ENCODE measurements at places on chromosomes 12 and 14.
A peak's percentile ranks its signal among the peaks of the same experiment; 100 is the strongest.

GRCh38 chr12:21428241-21428640 is 9.2 kb upstream of the PYROXD1 start:
- no peak for DNase-seq

GRCh38 chr12:113582521-113583218 is 111.0 kb upstream of the LHX5 start:
- DNase-seq, result no peak

- no peak for DNase-seq
Measured at GRCh38 chr12:94327809-94328208, 131.9 kb downstream of the CEP83 start.

GRCh38 chr12:105420659-105421240 is 90.3 kb downstream of the C12orf75 start:
- peak; percentile 40 for DNase-seq

GRCh38 chr12:122867691-122868461 is 28.0 kb downstream of the VPS37B start:
- DNase-seq, result no peak

DNA sequence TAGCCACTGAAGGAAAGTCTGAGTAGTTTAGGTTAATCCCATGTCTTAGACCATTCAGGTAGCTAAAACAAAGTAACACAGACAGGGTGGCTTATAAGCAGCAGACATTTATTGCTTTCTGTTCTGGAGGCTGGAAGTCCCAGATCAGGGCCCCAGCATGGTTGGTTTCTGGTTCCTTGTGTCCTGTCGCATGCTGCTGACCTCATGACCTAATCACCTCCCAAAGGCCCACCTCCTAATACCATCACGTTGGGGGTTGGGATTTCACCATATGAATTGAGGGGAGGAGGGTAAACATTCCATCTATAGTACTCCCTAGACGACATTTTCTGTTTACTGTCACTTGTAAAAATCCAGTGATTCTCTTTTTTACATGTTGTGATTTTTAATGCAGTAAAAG is 148.6 kb downstream of the FBXL14 start:
- no peak for DNase-seq

GRCh38 chr12:88361493-88361892 is 218.8 kb downstream of the KITLG start:
- DNase-seq, result no peak

DNA sequence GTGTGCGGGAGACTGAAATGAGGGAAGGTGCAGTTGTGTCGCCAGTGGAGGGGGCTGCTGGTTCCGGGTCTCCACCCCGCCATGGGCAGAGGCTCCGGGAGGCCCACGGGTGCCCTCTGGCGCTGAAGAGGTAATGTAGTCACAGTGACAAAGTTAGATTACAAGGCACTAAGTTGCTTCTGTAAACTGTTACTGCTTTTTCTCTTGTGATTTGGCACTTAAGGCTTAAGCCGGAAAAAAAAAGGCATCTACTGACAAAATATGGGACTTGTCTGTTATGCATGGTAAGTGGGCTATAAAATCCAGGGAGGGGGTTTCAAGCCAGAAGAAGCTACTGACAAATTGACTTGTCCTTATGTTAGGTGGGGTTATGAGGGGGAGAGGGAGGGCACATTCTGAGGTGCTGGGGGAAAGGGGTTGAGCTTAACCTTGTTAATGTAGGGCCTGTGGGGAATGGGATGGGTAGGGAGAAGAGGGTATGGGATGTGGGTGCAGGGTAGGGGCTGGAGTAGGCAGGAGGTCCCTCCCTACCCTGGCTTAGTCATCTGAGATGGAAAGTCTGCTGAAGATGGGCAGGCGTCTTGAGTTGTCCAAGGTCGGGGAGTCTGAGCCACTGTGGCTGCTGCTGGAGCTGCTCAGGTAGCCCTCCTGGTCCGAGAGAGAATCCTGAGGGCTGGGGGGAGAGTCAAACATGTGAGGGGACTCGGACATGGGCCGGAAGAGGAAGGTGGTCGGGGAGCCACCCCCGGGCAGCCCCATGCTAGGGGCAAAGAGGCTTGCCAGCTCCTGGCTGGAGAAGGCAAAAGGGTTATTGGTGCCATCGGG is 3.7 kb downstream of the ZFP36L1 start:
- peak; percentile 91 for DNase-seq

DNA sequence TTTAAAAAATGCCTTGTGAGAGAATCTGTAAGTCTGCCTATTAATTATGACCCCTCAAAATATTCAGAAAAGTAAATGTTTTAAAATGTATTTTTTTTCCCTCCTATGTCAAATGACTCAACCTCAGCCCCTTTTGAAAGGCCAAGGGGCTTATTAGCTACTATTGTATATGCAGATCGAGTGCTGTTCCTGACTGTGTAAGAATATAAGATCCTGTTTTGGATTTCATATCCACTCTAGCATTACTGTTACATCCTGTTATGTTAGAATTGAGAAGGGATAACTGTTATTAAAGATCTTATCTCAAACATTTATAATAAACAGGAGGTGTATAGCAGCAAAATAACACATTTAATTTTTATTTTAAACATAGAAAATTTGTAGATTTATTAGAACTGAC is 46.6 kb upstream of the TPH2 start:
- no peak for DNase-seq

DNA sequence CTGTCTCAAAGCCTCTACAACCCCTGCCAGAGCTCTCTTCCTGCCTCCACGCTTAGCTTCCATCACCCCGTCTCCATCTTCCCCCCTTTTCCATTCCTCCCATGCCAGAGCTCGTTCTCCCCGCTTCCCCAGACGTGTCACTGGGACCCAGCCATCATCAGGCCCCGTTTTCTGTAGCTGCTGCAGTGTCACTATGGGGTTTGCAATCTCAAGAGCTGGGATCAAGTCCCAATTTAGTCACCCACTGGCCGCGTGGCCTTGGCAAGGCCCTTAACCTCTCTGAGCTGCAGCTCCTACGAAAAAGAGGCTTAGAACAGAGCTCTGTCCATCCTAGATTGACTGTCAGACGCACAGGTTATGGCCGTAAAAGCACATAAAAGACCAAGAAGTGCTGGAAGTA is 901 bp upstream of the FAIM2 start:
- DNase-seq, result no peak

GRCh38 chr12:117363056-117363662 is 1.7 kb upstream of the NOS1 start:
- DNase-seq, result no peak

DNA sequence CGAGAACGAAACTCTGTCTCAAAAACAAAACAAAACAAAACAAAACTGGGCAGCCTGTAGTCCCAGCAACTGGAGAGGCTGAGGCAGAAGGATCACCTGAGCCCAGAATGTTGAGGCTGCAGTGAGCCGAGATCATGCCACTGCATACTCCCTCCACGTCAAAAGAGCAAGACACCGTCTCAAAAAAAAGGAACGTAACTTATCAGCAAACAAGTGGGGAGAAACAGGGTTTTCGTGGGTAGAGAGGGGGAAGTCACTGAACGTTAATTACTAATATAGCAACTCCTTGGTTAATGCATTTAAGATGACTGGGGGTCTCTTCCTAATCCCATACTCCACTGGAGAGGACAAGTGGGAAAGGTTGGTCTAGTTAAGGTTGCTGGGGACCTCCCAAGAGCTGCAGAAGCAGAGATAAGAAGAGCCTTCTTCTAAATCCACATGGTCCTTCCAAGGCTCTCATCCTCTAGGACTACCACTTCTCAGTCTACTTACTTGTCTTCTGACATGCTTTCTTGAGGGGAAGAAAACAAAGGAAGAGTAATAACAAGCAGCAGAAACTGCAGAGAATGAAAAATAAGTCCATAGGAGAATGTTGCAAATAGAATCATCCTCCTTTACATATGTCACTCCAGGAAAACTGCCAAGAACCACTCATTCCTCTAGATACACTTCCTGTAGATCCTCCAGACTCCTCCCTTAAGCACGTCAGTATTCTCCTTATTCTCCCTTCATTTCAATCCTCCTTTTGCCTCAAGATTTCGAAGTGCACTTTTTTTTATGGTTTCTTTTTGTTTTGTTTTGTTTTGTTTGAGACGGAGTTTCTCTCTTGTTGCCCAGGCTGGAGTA is 5.8 kb downstream of the NUMB start:
- no peak for DNase-seq

DNA sequence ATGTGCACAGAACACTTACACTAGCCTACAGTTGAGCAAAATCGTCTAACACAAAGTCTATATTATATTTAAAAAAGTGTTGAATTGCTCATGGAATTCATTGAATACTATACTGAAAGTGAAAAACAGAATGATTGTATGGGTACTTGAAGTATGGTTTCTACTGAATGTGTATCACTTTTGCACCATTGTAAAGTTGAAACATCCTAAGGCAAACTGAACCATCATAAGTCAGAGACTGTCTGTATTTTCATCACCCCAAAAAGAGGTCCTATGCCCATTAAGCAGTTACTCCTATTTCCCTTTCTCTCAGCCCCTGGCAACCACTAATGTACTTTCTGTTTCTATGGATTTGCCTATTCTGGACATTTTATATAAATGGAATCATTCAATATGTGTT is 4.4 kb upstream of the AMIGO2 start:
- DNase-seq, result no peak

GRCh38 chr12:45326358-45326975 is 110.6 kb downstream of the ANO6 start:
- no peak for DNase-seq

- DNase-seq, result no peak
Measured at GRCh38 chr12:6536894-6537579, 2.7 kb downstream of the GAPDH start.

GRCh38 chr12:94973221-94973620 is 30.3 kb downstream of the NDUFA12 start:
- DNase-seq, result no peak

- DNase-seq, result peak; percentile 59
Measured at GRCh38 chr12:6825398-6826124, 2.6 kb upstream of the P3H3 start.

DNA sequence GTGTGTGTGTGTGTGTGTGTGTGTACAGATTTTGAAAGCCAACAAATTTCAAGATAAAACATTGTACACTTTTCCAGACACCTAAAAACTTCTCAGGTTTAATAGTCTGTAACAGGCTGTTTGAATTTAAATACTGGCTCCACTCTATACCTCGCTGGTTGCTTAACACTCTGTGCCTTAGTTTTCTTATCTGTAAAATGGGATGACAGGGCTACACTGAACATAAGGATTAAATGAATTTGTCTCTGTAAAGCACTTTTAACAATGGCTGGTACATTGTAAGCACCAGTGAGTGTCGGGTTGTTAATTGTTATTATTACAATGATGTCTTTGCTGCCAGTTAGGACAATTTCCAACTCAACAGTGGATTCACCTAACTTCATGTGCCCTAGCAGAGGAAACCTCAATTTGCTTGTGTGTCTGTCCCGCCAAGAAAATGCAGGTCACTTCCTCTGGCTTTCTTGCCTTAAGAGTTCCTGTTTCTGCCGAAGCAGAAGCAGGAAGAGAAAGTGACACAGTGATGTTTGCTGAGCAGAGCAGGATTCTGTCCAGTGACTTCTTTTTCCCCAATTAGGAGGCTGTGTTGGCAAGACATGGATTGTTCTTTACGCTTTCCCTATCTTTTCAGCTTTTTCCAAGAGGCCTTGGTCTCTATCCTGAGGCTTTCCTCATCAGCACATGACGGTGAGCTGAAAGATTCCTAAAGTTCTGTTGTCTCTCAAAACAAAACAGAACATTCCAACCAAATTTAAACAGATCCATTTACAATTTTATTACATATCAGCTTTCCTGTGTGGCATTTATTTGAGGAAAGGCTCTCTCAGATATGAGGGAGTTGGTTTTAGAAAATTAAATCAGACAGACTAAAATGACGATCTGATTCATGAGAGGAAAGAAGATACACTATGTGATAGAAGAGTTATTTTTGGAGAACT is 154.1 kb upstream of the ATP2B1 start:
- DNase-seq, result peak; percentile 60

DNA sequence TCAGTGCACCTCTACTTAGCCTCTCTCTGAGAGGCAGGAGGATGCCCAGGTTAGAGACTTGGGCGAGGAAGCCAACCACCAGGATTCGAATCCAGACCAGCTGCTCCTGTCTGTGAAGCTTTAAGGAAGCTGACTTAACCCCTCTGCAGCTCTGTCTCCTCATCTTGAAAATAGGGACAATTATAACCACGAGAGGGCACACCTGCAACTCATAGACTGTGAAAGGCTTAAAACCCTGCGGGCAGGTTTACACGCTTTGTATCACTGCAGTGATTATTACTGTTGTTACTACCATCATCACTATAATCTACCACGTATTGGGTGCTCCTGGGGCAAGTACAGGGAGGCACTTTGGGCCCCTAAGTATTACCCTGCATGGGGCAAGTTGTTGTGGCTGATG is 379.8 kb downstream of the VRK1 start:
- DNase-seq, result no peak

DNA sequence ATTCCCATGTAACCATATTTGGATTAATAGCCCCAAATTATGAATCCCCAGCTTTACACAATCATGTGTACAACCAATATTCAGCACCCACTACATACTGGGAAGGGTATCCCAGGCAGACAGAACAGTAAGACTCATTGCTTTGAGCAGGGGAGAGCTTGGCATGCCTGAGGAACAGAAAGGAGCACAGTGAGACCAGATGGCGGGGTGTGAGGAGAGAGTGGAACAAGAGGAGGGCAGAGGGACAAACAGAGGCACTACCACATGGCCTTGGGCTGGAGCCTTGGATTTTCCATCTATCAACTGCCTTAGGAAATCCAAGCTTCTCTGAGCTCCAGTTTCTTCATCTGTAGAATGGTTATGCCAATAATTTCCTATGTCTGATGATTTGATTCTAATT is 3.8 kb downstream of the DGKA start:
- no peak for DNase-seq

GRCh38 chr12:115771065-115771464 is 506.4 kb downstream of the MED13L start:
- DNase-seq, result no peak

DNA sequence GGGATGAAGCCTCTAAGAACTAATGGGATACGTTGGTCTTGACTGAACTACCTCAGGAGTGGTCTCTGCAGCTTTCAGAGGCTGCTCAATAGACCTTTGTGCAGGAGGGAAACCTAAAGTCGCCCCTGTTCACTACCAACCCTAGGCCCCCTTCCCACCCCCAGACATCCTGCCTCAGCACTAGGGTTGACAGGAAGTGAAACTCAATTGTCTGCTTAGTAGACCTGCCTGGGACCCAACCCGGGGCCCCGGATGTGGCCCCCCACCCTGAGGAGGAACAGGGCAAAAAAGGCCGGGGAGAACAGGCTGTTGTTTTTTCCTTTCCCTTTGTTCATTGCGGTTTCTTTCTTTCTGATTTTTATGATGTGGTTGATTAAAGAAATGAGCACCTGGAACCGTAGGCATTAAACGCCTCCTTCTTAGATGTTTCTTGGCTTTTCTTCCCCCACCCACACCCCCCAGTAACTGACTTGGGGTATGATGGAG is 1.6 kb upstream of the DGKA start:
- DNase-seq, result peak; percentile 95

Data from naive thymus-derived CD8-positive, alpha-beta T cell (primary cell).